ENCODE measurements at places on chromosomes 5 and 9. TPM values are rescaled to one million over a fixed set of nuclear protein-coding genes. Genes with fewer than 3 reads are reported as not detected.

- H3K4me3 ChIP-seq = no peak overlapping the region
- H3K27me3 ChIP-seq = peaks cover 96% of the 10 kb centered on the region
- no peaks in the 10 kb centered on the region for H3K36me3 ChIP-seq
Measured at GRCh38 chr9:124004593-124004992, 7.0 kb upstream of the LHX2 start.

PHF24 gene
- 1.3 TPM for total RNA-seq

- H3K27me3 ChIP-seq = no peaks in the 10 kb centered on the region
- H3K4me3 ChIP-seq = no peak overlapping the region
- no peaks in the 10 kb centered on the region for H3K36me3 ChIP-seq
- peak overlapping the region; percentile 18 for H3K27ac ChIP-seq
Measured at GRCh38 chr9:115591584-115591984, 473.6 kb upstream of the TNC start.

DNA sequence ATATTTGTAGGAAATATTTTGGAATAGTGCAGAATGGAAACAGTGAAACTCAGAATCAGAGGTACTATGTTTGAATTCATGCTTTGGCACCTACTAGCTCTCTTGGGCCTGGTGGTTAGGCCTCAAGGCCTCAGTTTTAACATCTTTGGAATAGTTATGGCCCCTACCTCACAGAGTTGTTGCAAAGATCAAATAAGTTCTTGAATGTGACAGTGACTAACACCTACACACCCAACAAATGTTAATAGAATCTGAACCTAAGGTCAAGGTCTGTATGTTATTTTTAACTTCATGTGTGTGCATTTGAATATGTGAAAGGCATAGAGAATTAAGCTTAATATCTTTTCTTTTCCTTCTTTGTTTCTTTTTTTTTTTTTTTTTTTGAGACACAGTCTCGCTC, 87.3 kb downstream of the SLC44A1 start:
- H3K4me3 ChIP-seq = no peak overlapping the region
- no peaks in the 10 kb centered on the region for H3K27me3 ChIP-seq
- no peak overlapping the region for H3K27ac ChIP-seq
- no peak for DNase-seq
- peaks cover 9% of the 10 kb centered on the region for H3K36me3 ChIP-seq

GRCh38 chr5:175021321-175021720, 296.9 kb downstream of the MSX2 start:
- no peaks in the 10 kb centered on the region for H3K27me3 ChIP-seq
- no peak overlapping the region for H3K4me3 ChIP-seq
- no peaks in the 10 kb centered on the region for H3K36me3 ChIP-seq
- no peaks in the 10 kb centered on the region for H3K4me1 ChIP-seq
- no peak overlapping the region for H3K27ac ChIP-seq

- no peaks in the 10 kb centered on the region for H3K27me3 ChIP-seq
- peak; percentile 96 for DNase-seq
- peak within 1 kb of the TSS; percentile 95 for H3K27ac ChIP-seq
- H3K4me1 ChIP-seq = peaks cover 25% of the 10 kb centered on the region
- peaks cover 27% of the 10 kb centered on the region for H3K36me3 ChIP-seq
Measured at GRCh38 chr5:131165119-131165727, at the start of gene HINT1. Gene HINT1, minus strand, starts transcription at chr5:131165256. Its CDS starts 51 bp downstream, at chr5:131165205.

PCDHGB6 gene
- total RNA-seq = 7.7 TPM

DNA sequence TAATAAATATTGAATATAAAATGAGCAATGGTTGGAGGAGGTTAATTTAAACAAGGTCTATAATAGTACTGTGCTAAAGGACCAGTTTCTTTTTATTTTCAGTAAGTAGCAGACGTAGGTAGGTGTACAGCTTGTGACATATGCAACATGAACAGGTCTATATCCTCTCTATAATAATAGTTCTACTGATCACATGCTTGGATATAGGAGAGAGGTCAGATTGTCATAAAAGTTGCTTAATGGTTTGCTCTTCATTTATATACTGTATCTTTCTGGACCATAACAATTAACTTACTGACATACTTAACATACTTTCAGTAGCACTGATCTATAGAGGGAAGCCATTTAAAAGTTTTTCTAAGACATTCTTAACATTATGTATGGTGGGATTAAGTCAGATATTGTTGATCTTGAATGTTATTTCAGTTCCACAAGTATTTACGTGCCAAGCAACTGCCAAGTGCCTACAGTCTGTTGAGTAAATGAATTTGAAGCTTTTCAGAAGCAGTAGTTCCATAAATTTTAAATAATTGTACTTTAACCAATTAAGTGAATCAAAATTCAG, 68.0 kb downstream of the DENND4C start:
- no peaks in the 10 kb centered on the region for H3K27me3 ChIP-seq
- no peak for DNase-seq
- no peak overlapping the region for H3K27ac ChIP-seq

PPP2R2B gene
- total RNA-seq = 0.95 TPM

Data from lower lobe of right lung (tissue), 2 donors.